ENCODE measurements at places on chromosomes 4 and X. TPM values are rescaled to one million over a fixed set of nuclear protein-coding genes. Genes with fewer than 3 reads are reported as not detected.

The LRIT3 gene
- total RNA-seq, result 0.14 TPM

The PABPC4L gene
- total RNA-seq, result 0.98 TPM

The ADD1 gene
- 286 TPM for total RNA-seq

The NUDT11 gene
- 0.64 TPM for total RNA-seq

The MAP7D2 gene
- 0.26 TPM for total RNA-seq

The CLDN34 gene
- 0.55 TPM for total RNA-seq

The DCHS2 gene
- 0.32 TPM for total RNA-seq

The RPA4 gene
- total RNA-seq, result 1.3 TPM

The PRKX gene
- total RNA-seq, result 23.8 TPM

The AMBN gene
- total RNA-seq, result not detected

The ZIC3 gene
- not detected for total RNA-seq

The TENM3 gene
- 5.6 TPM for total RNA-seq

The SMIM31 gene
- not detected for total RNA-seq

The PRKG2 gene
- total RNA-seq, result 8.1 TPM

The RAB41 gene
- not detected for total RNA-seq

The PACRGL gene
- 17.4 TPM for total RNA-seq
